ENCODE measurements at places on chromosomes 5 and 9.

GRCh38 chr9:78072586-78073199 is 41.1 kb upstream of the GNAQ start:
- H3K27ac ChIP-seq: no peak overlapping the region
- H3K4me1 ChIP-seq: peaks cover 22% of the 10 kb centered on the region
- no peaks in the 10 kb centered on the region for H3K36me3 ChIP-seq
- no peak for DNase-seq

GRCh38 chr5:167916706-167917105 is 374.7 kb upstream of the WWC1 start:
- no peaks in the 10 kb centered on the region for H3K36me3 ChIP-seq
- no peak for DNase-seq
- no peaks in the 10 kb centered on the region for H3K4me1 ChIP-seq
- H3K4me3 ChIP-seq: no peak overlapping the region

DNA sequence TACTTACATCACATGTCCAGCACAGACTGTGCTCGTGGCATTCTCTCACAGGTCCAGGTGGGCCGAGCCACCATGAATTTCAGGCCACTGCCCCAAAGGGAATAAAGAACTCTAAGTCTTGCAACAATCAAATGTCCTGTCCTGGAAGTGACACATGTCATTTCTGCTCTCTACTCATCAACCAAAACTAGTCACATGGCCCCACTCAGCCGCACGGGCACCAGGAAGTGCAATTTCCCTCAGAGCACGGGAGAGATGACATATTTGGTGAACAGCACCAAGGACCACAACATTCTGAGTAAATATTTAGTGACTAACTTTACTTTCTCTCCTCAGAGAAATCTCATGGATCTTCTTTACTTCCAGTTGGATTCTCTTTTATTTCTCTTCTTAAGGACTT is 131.1 kb upstream of the TUT7 start:
- H3K4me1 ChIP-seq: no peaks in the 10 kb centered on the region
- DNase-seq: no peak
- H3K4me3 ChIP-seq: no peak overlapping the region
- H3K27me3 ChIP-seq: peaks cover 9% of the 10 kb centered on the region
- no peak overlapping the region for H3K27ac ChIP-seq
- no peaks in the 10 kb centered on the region for H3K36me3 ChIP-seq

- no peaks in the 10 kb centered on the region for H3K4me1 ChIP-seq
- no peak overlapping the region for H3K4me3 ChIP-seq
- H3K27me3 ChIP-seq: no peaks in the 10 kb centered on the region
- no peak for DNase-seq
- no peak overlapping the region for H3K27ac ChIP-seq
- no peaks in the 10 kb centered on the region for H3K36me3 ChIP-seq
These were observed 862.2 kb downstream of the DTWD2 start for GRCh38 chr5:118126159-118126558.

GRCh38 chr5:131436081-131436480 is 172.2 kb downstream of the CDC42SE2 start:
- H3K27me3 ChIP-seq: no peaks in the 10 kb centered on the region
- DNase-seq: no peak
- no peak overlapping the region for H3K4me3 ChIP-seq
- H3K36me3 ChIP-seq: peaks cover 88% of the 10 kb centered on the region
- H3K4me1 ChIP-seq: no peaks in the 10 kb centered on the region
